ENCODE measurements at places on chromosomes 11 and 22.

DNA sequence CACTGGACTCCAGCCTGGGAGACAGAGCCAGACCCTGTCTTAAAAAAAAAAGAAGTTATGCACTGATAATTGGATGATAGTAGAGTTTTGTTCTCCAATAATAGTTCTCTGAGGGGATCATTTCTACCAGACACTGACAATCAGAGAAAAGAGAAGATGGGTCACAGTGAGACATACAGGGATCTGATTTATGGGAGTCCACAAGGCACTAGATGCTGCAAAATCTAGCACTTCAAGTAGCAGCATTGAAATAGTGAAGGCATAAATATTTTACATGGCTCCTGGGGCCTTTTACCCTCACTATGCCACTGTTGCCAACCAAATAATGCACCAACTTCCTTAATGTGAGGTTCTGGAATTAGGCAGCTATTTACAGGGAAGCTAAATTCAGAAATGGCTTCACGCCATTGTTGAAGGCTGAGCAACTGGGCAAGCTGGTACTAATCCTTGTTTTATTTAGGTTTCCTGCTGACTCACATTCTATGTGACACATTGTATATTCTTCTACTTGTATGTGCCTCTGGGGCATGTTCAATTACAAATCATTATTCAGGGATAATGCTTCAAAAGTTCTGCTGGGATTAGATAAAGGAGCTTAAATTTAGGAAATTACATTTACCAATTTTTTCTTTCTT, 38.2 kb upstream of the ABTB2 start:
- DNase-seq, result no peak

- no peak for DNase-seq
Measured at GRCh38 chr11:120527111-120527761, 15.7 kb downstream of the GRIK4 start.

DNA sequence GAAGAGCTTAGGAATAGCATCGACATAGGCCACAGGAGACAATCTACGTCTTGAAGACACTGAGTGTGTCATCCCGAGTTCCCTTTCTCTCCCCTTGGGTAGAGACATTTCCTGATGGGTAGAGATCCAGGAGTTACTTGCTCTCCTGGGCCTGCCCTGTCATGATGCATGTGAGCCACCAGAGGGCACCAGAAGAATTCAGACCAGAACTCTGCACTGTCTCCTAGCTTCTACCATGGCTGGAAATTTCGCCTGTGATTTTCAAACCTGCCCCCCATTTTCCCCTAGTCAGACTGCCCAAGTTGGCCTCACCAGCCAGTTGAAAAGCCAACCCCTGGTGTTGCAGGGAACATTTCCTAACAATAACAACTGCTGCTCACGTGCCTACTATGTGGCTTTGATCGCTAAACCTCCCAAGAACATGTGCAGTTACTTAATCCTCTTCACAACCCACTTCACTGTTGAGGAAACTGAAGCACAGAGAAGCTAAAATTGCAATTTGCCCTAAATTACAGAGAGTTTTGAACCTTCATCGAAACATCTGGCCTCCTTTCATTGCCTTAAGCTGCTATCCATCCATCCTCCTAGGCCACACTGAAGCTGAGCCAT, 47.2 kb downstream of the C11orf58 start:
- no peak for DNase-seq

DNA sequence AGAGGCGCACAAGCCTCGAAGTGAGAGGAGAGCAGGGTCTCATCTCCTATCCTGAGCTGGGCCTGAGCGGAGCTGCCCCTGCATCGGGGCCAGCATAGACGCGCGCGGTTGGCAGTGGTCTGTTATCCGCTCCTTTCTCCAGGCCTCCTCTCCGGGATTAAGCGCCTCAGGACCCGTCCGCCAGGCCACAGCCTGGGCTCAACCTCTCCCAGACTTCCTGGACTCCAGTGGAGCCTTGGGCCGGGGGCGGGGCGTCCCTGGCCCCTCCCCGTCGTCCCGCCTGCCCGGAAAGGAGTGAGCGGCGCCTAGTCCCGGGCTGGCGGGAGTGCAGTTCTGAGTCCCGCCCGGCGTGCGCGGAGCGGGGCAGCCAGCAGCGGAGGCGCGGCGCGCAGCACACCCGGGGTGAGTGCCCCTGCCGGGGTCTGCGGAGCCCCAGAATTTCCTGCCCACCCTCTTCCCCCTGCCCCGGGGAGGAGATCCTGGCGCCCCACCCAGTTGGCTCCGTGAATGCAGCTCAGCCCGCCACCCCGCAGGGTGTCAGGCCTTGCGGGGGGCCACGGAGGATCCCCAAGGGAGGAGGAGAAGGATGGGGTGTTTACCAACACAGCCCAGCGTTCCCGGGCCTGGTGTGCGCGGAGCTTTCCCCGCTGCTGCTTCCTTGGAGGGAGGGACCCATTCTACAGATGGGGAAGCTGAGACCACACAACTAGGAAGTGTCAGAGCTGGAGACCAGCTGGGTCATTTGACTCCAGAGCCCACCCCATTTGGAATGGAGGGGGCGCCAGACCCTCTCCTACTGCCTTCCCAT, at the start of gene TCIRG1:
Gene TCIRG1 (plus strand): TSS at position 308 of the 808 bp plus-strand sequence. CDS start 2,247 bp downstream, outside the sequence.
- no peak for DNase-seq

DNA sequence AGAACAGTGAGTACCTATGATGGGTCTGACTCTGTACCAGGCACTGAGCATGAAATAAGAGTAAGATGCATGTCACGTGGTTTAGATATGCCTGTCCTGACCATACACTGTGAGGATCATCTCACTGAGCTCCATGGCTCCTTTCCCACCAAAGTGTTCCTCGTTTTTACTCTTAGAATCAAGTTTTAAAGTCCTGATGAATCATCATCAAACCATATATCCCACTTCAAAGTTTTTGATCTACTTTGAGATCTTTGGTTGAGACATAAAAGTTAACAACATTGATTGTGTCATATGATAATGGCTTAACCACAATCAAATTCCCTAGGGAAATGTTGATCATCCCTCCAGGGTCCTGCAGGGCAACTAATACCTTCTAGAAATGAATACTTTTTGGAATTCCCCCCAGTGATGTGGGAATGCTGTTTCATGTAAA, 12.8 kb downstream of the ETS1 start:
- DNase-seq, result no peak

GRCh38 chr11:92811341-92811740, 158.1 kb upstream of the MTNR1B start:
- DNase-seq, result no peak

DNA sequence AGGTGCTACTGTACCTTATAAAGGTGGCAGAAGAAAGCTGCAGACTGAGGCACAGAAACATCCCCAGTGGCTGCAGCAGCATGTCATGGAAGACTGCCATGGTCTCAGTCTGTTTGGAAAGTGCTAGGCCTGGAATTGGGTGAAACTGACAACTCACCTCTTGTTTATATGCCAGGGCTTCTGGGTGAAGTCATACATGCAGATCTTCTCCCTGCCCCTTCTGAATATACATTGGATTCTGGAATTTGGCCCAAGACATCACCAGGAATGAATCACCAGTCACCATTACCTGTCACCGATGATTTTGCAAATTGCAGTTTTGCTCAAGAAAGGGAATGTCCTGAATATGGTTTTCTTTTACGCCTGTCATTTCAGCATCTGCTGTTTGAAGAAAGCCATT, at the start of gene PLET1:
Gene PLET1 (minus strand): TSS at position 371 of the 400 bp plus-strand sequence. CDS start 271 bp downstream, at position 100.
- no peak for DNase-seq

DNA sequence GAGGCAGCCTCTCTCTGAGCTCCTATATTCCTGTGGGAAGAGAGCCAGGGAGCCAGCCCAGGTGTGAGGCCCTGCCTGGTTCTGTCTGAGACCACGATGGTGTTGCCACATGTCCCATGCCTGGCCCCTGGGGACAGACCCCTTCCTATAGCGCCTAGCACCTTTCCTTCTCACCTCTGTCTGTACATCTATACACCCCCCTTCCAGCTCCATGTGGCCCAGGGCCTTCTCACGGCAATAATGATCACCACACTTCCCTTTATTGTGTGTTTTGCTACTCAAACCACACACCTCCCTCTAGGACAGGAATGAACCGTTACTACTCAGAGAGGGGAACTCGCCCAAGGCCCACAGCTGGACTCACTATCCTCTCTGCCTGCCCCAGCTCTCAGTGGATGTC, 12.8 kb downstream of the CD82 start:
- DNase-seq, result no peak
